Breast epithelium (tissue), 4 donors: ENCODE measurements at places on chromosomes 6 and 20. TPM values are rescaled to one million over a fixed set of nuclear protein-coding genes. Genes with fewer than 3 reads are reported as not detected.

Gene SLC22A3
- 13.1 TPM for total RNA-seq

Gene SRSF3
- 425 TPM for total RNA-seq

Gene IRAK1BP1
- 10.0 TPM for total RNA-seq

Gene PNPLA1
- not detected for total RNA-seq

Gene LPA
- total RNA-seq: not detected

Gene TAAR1
- total RNA-seq: not detected

Gene MICB
- total RNA-seq: 4.6 TPM

Gene MAFB
- 43.9 TPM for total RNA-seq

Gene TREML2
- total RNA-seq: under 0.01 TPM

Gene C20orf141
- not detected for total RNA-seq
